ENCODE measurements at places on chromosomes 3 and 15.

DNA sequence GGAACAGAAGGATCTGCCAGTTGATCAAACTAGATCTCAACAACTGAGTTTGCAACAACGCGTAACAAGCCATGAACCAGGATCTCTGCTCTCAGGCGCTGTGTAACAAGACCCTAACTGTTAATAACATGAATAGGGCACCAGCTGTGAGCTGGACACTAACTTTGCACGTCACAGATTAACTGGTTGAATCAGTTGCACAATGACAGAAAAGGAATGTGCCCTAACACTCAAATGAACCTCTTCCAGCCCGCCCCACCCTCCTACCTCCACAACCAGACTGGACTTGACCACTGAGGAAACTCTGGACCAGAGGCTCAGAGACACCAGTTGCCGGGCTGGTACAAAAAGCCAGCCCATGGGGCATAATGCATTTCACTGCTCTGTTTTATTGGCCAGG lies 34.3 kb downstream of the MCF2L2 start:
- no peak for DNase-seq

DNA sequence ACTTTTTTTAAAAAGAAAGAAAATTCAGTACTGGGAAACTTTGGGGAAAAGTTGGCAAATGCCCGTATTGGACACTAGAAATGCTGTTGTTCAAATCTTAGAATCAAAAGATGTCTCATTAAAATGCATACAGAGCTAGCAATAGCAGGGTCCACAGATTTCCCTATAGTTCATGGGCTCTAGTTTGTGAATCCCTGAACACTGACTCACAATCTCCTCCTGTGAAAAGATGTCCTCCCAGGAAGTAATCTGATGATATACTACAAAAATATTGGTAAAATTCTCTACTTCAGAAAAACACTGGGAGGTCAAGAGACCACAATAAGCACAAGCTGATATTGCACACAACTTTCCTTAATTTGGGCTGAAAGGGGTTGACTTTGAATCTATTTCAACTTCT lies 568.4 kb upstream of the ZNF385D start:
- no peak for DNase-seq

DNA sequence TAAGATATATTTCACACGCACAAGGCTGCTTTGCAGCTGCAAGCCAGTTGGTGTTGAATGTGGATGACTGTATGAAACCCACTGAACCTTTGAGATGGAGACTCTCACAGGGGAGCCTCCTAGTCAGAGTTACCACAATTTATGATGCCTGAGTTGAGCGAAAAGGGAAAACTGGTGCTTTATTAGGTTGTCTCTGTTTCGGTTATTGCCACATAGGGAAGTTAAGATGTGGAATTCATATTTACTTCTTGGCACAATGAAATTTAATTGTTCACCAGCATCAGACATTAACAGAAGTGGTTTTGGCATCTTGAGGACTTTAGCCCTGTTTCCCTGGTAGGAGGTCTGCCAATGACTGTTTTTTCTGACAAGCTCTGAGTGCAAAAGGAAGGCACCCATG lies 358.2 kb downstream of the SQOR start:
- DNase-seq = no peak

DNA sequence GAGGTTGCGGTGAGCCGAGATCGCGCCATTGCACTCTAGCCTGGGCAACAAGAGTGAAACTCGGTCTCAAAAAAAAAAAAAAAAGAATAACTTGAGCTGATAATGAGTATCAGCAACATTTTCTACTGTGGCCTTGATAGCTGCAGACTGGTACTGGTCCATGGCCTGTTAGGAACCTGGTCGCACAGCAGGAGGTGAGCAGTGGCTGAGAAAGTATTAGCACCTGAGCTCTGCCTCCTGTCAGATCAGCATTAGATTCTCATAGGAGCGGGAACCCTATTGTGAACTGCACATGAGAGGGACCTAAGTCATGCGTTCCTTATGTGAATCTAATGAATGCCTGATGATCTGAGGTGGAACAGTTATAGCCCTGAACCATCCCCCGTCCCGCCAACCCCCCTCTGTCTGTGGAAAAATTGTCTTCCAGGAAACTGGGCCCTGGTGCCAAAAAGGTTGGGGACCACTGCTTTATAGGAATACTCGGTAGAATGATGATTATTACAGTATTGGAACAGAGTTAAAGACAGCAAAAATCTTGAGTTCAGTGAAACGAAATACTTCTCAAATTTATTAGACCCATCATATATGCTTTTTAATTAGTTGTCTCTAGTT lies 126.0 kb downstream of the ZNF609 start:
- no peak for DNase-seq

- DNase-seq = no peak
Observed at GRCh38 chr3:95084738-95085137, 1021.9 kb downstream of the NSUN3 start.

DNA sequence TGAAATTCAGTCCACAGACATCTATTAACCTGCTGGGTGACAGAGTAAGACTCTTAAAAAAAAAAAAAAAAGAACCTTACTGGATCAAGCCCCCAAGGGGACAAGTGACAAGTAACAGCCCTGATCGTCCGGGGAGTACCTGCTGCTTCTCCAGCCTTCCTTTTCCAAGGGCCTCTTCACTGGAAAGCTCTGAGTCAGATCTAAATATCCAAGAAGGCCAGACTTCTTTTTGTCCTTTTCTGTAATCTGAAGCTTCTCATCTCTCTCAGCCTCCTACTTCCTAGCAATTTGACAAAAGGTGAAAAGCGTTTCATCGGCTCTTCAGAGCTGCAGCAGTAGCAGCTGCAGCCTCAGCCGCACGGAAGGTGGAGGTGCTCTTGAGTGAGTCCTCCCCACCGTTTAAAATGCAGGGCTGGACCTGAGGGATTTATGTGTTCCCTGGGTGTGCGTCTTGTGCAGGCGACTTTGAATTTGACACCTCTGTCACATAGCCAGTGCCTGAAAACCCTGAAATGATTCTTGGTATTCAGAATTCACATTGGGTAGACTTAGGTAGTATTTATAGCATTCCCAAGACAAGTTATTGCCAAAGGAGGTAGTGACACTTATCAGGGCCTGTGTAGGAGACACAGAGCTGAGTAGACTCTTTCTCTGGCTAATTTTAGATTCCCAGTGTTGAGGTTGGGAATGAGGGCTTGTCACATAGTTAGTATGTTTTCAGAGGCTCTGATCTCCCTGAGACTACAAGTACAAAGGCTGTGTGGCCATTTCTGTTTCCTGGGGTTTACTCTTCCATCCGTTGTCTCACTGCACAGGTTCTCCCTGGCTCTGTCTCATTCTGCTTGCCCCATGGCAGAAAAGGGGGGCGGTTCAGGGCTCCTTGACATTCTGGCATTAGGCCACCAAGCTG lies 291.2 kb upstream of the C2CD4B start:
- no peak for DNase-seq

GRCh38 chr15:68175526-68175925 lies 29.6 kb downstream of the CALML4 start:
- no peak for DNase-seq

DNA sequence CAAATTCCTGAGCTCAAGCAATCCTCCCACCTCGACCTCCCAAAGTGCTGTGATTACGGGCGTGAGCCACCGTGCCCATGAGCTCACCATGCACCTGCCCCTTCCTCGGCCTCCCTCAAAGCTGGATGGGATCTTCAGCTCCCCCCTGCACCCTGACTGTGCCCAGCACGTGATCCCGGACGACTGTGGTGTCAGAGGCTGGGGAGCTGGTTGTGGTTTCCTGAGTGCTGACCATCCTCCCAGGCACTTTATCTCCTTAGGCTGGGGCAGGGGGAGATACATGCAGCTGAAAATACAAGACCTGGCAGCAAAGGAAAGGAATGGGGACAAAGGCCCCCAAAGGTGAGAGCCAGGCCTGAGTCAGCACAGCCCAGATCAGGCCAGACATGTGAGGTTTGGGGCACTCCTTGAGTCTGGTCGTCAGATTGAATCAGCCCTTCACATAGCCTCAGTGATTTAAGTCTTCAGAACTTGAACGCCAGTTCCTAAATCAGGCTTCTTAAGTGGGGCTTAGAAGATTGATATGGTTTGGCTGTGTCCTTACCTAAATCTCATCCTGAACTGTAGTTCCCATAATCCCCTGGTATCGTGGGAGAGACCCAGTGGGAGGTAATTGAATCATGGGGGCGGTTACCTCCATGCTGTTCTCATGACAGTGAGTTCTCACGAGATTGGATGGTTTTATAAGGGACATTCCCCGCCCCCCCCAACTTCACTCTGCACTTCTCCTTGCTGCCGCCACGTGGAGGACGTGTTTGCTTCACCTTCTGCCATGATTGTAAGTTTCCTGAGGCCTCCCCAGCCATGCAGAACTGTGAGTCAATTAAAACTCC lies 35.8 kb downstream of the PRKCD start:
- DNase-seq = no peak

- no peak for DNase-seq
Observed at GRCh38 chr15:75178171-75178937, 23.3 kb upstream of the C15orf39 start.

GRCh38 chr15:101679806-101680205 lies 27.6 kb upstream of the TM2D3 start:
- DNase-seq = no peak

Measured in renal cortex interstitium (tissue), 15 donors.